GM23338 (cell line): ENCODE measurements at places on chromosomes 6 and 20. TPM values are rescaled to one million over a fixed set of nuclear protein-coding genes. Genes with fewer than 3 reads are reported as not detected.

GRCh38 chr6:161921602-161922395, 647.9 kb upstream of the AGPAT4 start:
- no peak overlapping the region for H3K4me3 ChIP-seq
- no peaks in the 10 kb centered on the region for H3K27me3 ChIP-seq
- peaks cover 4% of the 10 kb centered on the region; the same call in 1 of the 2 replicates for H3K4me1 ChIP-seq
- H3K36me3 ChIP-seq, result no peaks in the 10 kb centered on the region
- no peak for DNase-seq

DNA sequence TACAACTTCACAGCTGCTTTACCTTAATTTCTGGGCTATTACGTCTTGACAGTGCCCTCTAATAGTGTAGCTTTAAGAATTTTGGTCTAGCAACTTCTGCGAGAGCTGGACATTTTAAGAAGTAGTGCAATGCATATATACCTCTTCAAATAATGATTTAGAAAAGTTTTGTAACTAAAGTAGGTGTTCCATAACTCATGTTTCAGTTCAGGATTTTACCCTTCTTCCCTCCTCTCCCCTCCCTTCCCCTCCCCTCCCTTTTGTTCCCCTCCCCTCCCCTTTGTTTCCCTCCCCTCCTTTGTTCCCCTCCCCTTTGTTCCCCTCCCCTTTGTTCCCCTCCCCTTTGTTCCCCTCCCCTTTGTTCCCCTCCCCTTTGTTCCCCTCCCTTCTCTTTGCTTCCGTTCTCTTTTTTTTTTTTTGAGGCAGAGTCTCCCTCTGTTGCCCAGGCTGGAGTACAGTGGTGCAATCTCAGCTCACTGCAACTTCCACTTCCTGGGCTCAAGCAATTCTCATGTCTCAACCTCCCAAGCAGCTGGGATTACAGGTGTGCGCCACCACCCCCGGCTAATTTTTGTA, 28.8 kb upstream of the TRAM2 start:
- no peak overlapping the region for H3K27ac ChIP-seq
- H3K4me3 ChIP-seq, result no peak overlapping the region
- DNase-seq, result no peak
- no peaks in the 10 kb centered on the region for H3K36me3 ChIP-seq
- H3K4me1 ChIP-seq, result no peaks in the 10 kb centered on the region

- H3K4me3 ChIP-seq, result no peak overlapping the region
- no peaks in the 10 kb centered on the region for H3K27me3 ChIP-seq
- no peaks in the 10 kb centered on the region for H3K36me3 ChIP-seq
- DNase-seq, result peak; percentile 59
- H3K27ac ChIP-seq, result no peak overlapping the region
- H3K4me1 ChIP-seq, result no peaks in the 10 kb centered on the region
Observed at GRCh38 chr6:70310063-70310694, 7.3 kb upstream of the COL9A1 start.

DNA sequence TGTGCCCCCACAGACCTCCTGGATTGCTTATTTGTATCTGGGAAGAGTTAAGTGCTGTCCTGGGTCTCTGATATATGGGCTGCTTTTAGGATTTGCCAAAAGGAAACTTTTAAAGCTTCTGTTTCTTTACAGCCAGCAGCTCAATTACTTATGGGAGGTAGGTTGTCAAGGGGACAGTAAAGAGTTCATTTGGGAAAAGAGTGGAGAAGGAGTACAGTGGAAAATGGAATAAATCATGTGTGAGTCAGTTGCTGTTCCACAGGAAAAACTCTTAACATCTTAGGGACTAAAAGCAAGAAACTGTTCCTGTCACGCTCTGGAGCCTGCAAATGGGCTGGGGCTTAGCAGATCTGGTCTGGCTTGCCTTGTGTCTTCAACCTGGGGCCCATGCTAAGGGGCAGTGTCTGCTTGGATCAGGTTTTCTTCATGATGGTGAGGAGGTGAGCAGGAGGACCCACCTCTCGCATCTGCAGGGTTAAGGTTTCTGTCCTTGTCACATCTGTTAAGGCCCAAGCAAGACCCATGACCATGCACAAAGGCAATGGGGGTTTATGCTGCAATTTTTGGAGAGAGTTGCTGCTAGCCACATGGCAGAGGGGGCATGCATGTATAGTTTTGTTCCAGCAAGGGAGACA, 8.7 kb upstream of the CST1 start:
- no peak for DNase-seq
- H3K27me3 ChIP-seq, result peaks cover 84% of the 10 kb centered on the region
- no peak overlapping the region for H3K4me3 ChIP-seq
- H3K27ac ChIP-seq, result no peak overlapping the region
- H3K4me1 ChIP-seq, result peaks cover 39% of the 10 kb centered on the region

- H3K4me3 ChIP-seq, result no peak overlapping the region
- DNase-seq, result no peak
- no peak overlapping the region for H3K27ac ChIP-seq
- no peaks in the 10 kb centered on the region for H3K36me3 ChIP-seq
- no peaks in the 10 kb centered on the region for H3K4me1 ChIP-seq
- H3K27me3 ChIP-seq, result no peaks in the 10 kb centered on the region
Observed at GRCh38 chr6:13648850-13649249, 33.7 kb downstream of the NOL7 start.

GRCh38 chr6:137150072-137150471, 23.4 kb downstream of the IL22RA2 start:
- no peaks in the 10 kb centered on the region for H3K4me1 ChIP-seq
- H3K36me3 ChIP-seq, result no peaks in the 10 kb centered on the region; the same call in 1 of the 2 replicates
- no peak for DNase-seq
- H3K4me3 ChIP-seq, result no peak overlapping the region

DNA sequence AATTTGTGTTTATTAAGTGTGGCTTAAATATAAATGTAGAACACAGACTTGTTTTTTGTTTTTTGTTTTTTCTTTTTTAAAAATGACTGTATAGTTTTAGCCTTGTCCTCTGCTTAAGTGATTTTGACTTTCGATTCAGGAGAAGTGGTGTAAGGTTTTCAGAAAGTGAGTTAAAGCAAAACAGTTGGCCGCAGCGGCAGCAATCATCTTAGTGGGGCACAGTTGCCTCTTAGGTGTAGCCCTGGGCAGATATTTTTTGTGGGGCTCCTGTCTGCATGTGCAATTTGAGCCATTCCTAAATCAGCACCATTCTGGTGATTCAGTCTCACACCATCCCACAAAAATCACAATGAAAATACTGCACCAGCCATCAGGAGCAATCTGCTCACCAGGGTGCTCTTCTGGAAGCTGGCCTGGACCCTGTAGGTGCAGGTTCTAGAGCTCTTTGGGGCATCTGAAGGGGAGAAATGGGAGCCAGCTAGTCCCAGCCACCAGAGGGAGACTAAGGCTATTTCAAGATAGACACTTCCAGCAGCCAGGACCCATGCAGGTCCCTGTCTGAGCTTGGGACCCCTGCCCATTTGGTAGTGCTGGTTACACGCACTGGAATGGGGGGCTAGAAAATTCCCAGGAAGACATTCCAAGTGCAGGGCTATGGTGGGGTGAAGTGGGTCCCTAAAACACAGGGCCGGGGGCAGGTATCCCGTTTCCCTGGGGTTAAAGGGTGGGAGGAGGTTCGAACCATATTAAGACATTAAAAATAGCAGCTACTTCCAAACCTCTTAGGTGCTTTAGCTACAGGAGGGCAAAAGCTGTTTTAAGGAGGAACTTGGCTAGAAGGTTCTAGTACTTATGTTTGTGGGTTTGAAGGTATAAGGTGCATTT, 156.6 kb downstream of the NFATC2 start:
- H3K4me1 ChIP-seq, result peaks cover 43% of the 10 kb centered on the region
- no peaks in the 10 kb centered on the region for H3K36me3 ChIP-seq
- no peak overlapping the region for H3K27ac ChIP-seq

DNA sequence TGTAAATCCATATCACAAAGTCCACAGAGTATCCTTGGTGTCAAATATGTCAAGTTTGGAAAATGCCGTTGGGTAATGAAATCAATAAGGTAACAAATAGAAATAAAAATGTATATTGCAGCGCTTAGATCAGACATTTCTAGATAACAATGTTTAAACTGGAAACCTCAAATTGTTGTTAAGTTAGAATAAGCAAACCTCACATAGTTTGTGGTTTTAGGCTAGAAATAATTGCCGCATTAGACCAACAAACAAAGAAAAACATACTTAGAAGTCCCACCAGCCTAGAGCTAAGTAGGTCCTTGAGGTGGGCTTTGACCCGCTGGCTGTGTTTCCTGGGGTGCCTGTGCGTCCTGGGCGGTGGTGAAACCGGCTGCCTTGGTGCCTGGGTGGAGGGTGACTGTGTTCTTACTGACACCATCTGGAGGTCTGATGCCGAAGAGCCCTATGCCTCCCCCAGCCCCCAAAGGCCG, 71.4 kb downstream of the DACT2 start:
- H3K36me3 ChIP-seq, result no peaks in the 10 kb centered on the region
- peaks cover 11% of the 10 kb centered on the region for H3K4me1 ChIP-seq
- no peak overlapping the region for H3K27ac ChIP-seq

GRCh38 chr6:88650029-88650619, 313.3 kb downstream of the RNGTT start:
- H3K4me3 ChIP-seq, result no peak overlapping the region
- DNase-seq, result no peak
- H3K27me3 ChIP-seq, result no peaks in the 10 kb centered on the region
- H3K36me3 ChIP-seq, result no peaks in the 10 kb centered on the region
- no peak overlapping the region; the same call in 1 of the 2 replicates for H3K27ac ChIP-seq

GRCh38 chr20:16222859-16223411, 350.3 kb downstream of the KIF16B start:
- H3K27me3 ChIP-seq, result no peaks in the 10 kb centered on the region
- no peak for DNase-seq
- no peak overlapping the region for H3K27ac ChIP-seq
- no peak overlapping the region for H3K4me3 ChIP-seq
- no peaks in the 10 kb centered on the region for H3K36me3 ChIP-seq

DNA sequence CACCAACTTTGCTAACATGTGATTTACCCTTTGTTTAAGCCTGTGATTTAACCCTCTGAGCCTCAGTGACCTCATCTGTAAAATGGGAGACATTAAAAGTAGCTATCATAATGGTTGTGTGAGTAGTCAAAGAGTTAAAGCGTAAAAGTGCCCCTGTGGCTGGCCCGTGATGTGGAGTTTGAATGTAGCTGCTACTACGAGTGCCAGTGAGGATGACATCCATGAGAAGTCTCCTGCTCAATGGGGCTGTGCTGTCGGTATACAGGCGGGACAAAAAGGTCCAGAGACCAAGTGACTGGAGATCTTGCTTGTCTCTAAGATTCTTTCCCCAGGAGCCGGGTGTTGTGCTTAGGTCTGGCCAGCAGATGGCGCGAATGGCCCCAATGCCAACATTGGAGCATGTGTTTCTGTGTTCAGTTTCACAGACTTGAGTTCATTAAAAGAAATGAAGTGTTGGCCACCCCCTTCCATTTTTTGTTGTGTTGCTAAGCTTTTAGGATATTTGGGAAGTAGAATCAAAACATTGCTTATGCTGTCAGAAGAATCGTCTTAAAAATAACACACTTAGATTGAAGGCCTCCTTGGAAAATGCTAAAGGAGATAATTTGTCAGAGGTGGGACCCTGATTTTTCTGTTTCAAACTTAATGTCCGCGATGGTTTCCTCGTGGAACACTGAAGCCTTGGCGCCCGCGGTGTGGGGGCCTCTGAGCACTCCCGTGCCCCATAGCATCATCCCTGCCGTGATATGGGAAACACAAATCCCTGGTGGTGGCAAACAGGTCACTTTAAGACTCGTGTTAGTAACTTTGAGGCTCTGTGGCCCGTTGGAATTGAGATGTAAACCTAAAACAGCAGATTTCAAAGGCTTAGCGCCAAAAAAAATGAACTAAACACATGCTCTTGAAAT, 9.3 kb upstream of the RBM38 start:
- no peak overlapping the region for H3K4me3 ChIP-seq
- H3K36me3 ChIP-seq, result 0 out of 2 replicates have a peak, but pooled peaks cover 7% of the 10 kb centered on the region
- no peaks in the 10 kb centered on the region for H3K27me3 ChIP-seq
- H3K4me1 ChIP-seq, result no peaks in the 10 kb centered on the region
- DNase-seq, result peak; percentile 83

GRCh38 chr6:18110162-18110561, 12.3 kb downstream of the NHLRC1 start:
- no peak overlapping the region for H3K4me3 ChIP-seq
- no peaks in the 10 kb centered on the region for H3K27me3 ChIP-seq
- no peaks in the 10 kb centered on the region for H3K4me1 ChIP-seq
- peaks cover 13% of the 10 kb centered on the region for H3K36me3 ChIP-seq

DNA sequence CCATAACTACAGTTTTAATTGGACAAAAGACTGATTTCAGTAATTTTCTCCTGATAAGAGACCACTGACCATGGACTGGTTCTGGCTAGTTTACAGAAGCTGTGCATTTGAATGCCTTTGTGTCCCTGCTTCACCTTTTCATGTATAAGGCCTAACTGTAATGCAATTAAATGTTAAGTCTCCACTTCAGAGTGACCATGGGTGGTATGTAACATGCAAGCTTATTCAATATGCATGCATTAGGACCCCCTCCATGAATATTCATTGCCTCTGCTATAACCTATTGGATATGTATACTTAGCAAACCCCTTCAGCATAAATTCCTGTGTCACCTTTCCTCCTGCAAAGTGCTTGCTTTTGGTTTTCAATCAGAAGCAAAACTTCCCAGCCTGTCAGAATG, 2.2 kb downstream of the UBD start:
- H3K36me3 ChIP-seq, result no peaks in the 10 kb centered on the region
- H3K4me3 ChIP-seq, result peak overlapping the region; percentile 7; the same call in 1 of the 2 replicates
- peaks cover 33% of the 10 kb centered on the region for H3K4me1 ChIP-seq
- H3K27me3 ChIP-seq, result peaks cover 50% of the 10 kb centered on the region

DNA sequence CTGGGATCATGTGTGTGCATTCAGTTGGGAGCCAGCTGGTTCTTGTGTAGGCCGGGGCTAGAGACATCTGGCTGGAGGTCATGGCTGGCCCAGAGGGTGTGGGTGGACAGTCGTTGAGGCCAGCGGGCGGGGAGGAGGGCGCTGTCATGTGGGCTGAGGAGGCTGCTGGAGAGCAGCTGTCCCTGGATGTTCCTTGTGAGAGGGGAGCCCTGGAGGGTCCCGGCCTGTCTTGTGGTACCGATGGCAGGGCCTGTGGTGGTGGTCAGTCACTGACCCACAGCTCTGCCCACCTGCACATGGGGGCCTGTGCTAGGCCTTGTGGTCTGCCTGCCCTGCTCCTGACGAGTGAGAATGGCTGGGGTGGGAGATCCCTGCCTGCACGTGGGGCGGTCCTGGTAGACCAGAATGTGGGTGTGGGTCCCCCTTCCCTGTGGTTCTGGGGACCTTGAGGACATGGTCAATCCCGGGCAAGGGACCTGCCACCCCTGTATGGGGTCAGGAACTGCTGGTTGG, 1.9 kb upstream of the C20orf204 start:
- H3K4me1 ChIP-seq, result peaks cover 21% of the 10 kb centered on the region
- H3K4me3 ChIP-seq, result no peak overlapping the region
- H3K36me3 ChIP-seq, result no peaks in the 10 kb centered on the region; the same call in 1 of the 2 replicates
- peaks cover 18% of the 10 kb centered on the region for H3K27me3 ChIP-seq

GRCh38 chr20:33790566-33790965, 20.6 kb upstream of the CHMP4B start:
- H3K27me3 ChIP-seq, result no peaks in the 10 kb centered on the region
- H3K4me3 ChIP-seq, result no peak overlapping the region
- no peaks in the 10 kb centered on the region for H3K4me1 ChIP-seq
- DNase-seq, result no peak
- no peaks in the 10 kb centered on the region for H3K36me3 ChIP-seq

- H3K36me3 ChIP-seq, result no peaks in the 10 kb centered on the region
- H3K4me3 ChIP-seq, result no peak overlapping the region
- no peak overlapping the region for H3K27ac ChIP-seq
- no peak for DNase-seq
Observed at GRCh38 chr20:58194175-58194791, 34.2 kb downstream of the ANKRD60 start.

Gene WFDC10B
- not detected in 2 replicates for total RNA-seq

Gene UST
- total RNA-seq, result 32.3 and 33.0 TPM in 2 replicates

Gene BAK1
- total RNA-seq, result 45.0 and 50.7 TPM in 2 replicates

Gene LY6G5C
- 1.1 TPM in 1 of 2 replicates, not detected in the other for total RNA-seq

Gene BANF2
- total RNA-seq, result not detected in 2 replicates

Gene WFDC2
- total RNA-seq, result 27.2 and 28.0 TPM in 2 replicates

Gene NKX2-2
- not detected in 2 replicates for total RNA-seq
